ENCODE measurements at places on chromosomes 2 and 18. TPM values are rescaled to one million over a fixed set of nuclear protein-coding genes. Genes with fewer than 3 reads are reported as not detected.

Gene CYS1
- 1.7 TPM for total RNA-seq

Gene TMEM163
- 0.42 TPM for total RNA-seq

Gene COL3A1
- not detected for total RNA-seq

Gene HRH4
- not detected for total RNA-seq

Gene L3MBTL4
- total RNA-seq = 0.72 TPM

Gene CNGA3
- not detected for total RNA-seq
